Endothelial cell (in vitro differentiated cells): ENCODE measurements at places on chromosomes 16 and 17.

- DNase-seq, result no peak
These were observed at the start of gene KRTAP2-4 for GRCh38 chr17:41065829-41066624. Gene KRTAP2-4 (minus strand): TSS chr17:41065879. CDS start chr17:41065845, 34 bp downstream.

DNA sequence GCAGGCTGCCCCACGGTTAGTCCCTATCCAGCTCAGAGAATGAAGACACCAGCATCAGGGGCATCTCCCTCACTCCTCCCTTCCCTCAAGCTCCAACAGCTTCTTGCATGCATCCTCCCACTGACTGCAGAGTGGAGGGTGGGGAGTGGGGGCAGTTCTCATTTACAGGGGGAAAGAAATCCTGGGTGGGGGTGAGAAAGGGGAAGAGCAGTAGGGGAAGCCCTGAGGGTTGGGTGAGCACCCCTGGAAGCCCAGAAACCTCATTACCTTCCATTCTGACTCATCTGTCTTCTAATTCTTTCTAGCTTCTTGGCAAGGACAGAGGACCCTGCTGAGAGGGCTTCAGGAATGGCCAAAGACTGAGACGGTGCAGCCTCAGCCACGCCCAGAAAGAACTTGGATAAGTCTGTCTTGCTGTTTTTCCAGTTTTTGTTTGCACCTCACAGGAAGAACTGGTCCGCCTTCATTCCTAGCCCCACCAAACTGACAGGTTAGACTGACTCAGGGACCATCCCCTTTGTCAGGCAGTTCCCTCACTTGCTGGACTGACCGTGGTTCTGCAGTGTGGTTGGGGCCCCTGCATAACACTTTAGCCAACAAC lies 52.5 kb upstream of the WSB1 start:
- no peak for DNase-seq

GRCh38 chr17:82103553-82104451 lies 5.8 kb upstream of the FASN start:
- no peak for DNase-seq

DNA sequence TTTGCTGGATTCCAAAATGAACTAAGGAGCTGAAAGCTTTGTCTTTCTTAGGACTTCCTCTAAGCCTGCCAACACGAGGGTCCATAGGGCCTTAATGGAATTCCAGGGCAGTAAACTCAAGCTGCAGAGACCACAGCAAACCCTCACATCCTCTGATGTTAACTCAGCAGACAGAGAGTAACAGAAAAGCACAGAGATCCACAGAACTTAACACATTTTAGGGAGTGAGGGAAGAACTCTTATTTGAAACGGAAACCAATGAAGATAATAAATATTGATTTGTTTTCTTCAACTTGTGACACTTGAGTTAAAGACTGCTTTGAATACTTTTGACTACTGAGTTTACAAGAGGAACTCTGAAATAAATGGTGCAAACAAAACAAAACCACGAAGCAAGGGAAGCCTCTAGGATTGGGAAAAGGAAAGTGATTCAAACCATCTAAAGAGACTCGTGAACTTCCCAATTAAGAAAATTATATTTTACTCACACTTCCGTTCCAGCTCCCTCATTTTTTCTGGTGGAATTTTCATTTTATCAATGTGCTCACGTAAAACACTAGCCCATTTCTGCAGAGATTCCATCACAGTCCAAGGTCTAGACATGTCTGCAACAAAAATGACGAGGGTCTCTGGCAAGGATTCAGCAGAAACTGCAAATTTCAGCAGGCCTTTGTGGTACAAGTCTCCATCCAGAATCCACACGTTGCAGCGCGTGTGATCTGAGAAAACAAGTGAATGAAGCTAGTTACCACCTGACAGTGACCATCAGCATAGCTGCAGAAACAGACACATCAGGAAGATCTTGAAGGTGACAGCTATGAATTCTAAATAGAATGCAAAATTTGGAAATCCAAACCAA lies 9.2 kb downstream of the DYNC1LI2 start:
- no peak for DNase-seq

GRCh38 chr17:76554131-76554530 lies 14.3 kb downstream of the PRCD start:
- DNase-seq, result no peak

GRCh38 chr16:3266873-3267537 lies 10.6 kb upstream of the MEFV start:
- no peak for DNase-seq

DNA sequence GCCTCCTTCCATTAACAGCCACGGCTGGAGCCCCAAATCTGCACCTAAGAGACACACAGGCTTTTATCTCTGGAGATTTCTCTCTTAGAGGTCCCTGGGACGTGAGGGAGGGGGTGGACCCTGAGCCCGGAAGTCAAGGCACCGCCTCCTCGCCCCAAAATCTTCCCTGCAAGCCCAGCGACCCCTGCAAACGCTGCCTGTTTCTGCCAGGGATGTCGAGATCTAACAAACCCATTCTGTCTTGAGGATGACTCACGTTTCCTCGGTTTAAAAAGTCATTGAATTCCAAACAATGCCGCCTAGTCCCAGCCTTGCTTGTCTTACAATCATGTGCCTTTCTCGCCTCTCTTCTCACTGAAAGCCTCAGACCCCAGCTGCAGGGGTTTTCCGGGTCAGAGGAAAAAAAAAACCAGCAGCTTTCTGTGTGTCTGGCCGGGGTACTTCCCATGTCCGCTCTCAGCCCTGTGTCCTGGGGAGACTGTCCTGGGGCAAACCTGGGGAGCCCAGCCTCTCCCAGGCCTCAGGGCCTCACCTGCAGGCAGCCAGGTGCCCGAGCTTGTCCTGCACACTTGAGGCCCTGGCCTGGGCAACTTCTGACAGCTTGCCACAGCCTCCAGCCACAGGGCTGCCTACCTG lies 15.4 kb downstream of the ARL2BP start:
- DNase-seq, result peak; percentile 27

DNA sequence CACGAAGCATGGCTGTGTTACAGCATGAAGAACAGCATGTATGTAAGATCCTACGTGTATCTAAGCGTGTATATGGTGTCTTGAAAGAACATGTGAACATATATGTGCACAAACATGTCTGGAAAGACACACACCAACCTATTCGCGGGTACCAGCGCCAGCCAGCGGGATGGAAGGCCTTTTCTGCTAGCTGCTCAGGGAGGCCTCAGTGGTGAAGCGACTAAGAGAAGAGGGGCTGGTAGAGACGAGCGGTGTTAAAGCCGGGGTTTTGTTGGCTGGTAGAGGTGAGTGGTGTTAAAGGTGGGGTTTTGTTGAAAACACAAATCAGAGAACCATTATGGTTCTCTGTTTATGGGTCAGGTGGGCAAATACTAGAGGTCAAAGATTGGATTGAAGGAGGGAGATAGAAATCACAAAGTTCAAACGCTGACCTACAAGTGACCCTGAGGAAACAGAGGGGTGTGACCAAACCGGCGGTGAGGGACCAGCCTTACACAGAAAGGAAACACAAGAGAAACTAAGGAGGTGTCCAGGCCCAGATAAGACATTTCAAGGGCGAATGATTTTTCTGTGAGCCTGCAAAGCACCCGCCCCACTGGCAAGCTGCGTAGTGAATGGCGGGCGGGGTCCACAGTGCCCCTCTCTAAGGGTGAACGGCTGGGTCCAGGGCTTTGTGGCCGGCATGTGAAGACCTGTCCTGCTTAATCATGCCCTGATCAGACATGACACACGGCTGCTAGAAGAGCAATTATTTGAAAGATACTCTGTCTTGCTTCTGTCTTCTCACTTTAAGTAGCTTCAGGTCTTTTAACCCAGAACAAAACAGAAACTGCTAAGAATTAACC lies 8.1 kb downstream of the ZCCHC14 start:
- DNase-seq, result no peak

DNA sequence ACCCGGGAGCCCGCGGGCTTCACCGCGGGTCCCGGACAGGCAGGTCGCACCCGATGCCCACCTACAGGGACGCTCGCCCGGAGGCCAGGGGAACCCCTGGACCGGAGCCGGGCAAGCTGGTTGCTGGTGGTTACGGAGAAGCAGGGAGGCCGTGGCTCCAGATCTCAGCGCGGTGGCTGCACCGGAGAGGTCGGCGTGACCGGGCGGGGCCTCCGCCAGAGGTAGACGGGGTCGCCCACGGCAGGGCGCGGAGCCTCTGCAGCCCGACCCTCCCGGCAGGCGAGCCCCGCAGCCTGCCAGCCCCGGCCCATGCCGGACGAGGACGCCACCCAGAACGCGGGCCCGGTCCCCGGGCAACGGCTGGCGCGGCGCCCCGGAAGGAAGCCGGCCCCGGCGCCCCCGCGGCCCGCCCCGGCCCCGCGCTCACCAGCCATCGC lies 341 bp downstream of the PCYT2 start:
- no peak for DNase-seq
